ENCODE measurements at places on chromosomes 2 and 18. TPM values are rescaled to one million over a fixed set of nuclear protein-coding genes. Genes with fewer than 3 reads are reported as not detected.
A peak's percentile ranks its signal among the peaks of the same experiment; 100 is the strongest.

The CKAP2L gene
- total RNA-seq: 42.5 TPM

The CTDP1 gene
- total RNA-seq: 15.6 TPM

The ATP6V1B1 gene
- not detected for total RNA-seq

The SP5 gene
- total RNA-seq: 0.73 TPM

The SLC9A4 gene
- total RNA-seq: 0.12 TPM

The SERPINB2 gene
- total RNA-seq: 85.1 TPM

The AGXT gene
- not detected for total RNA-seq

The COQ10B gene
- total RNA-seq: 32.8 TPM

The BMP10 gene
- not detected for total RNA-seq

DNA sequence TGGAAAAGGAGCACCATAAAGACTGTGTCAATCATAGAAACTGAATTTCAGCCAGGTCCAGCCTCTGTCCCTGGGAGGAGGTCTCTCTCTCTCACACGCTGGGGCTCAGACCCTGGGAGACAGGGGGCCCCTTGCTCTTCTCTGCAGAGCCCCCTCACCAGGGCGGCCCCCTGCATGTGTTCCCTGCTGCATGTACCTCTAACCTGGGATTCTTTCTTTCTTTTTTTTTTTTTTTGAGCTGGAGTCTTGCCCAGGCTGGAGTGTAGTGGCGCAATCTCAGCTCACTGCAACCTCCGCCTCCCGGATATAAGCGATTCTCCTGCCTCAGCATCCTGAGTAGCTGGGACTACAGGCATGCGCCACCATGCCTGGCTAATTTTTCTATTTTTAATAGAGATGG lies 46.5 kb downstream of the TPO start:
- no peaks in the 10 kb centered on the region for H3K36me3 ChIP-seq
- H3K27ac ChIP-seq: no peak overlapping the region
- no peaks in the 10 kb centered on the region for H3K27me3 ChIP-seq
- H3K4me1 ChIP-seq: no peaks in the 10 kb centered on the region
- H3K4me3 ChIP-seq: no peak overlapping the region

- H3K27ac ChIP-seq: no peak overlapping the region
- no peaks in the 10 kb centered on the region for H3K36me3 ChIP-seq
- H3K4me1 ChIP-seq: no peaks in the 10 kb centered on the region
- no peaks in the 10 kb centered on the region for H3K27me3 ChIP-seq
These were observed 127.5 kb downstream of the DTNB start for GRCh38 chr2:25545899-25546298.

- no peaks in the 10 kb centered on the region for H3K27me3 ChIP-seq
- no peaks in the 10 kb centered on the region for H3K4me1 ChIP-seq
- H3K27ac ChIP-seq: no peak overlapping the region
- DNase-seq: no peak
These were observed 268.6 kb downstream of the CYRIA start for GRCh38 chr2:16396986-16397385.

GRCh38 chr2:241592126-241592845 lies 33.7 kb downstream of the BOK start:
- no peaks in the 10 kb centered on the region for H3K4me1 ChIP-seq
- H3K36me3 ChIP-seq: peaks cover 22% of the 10 kb centered on the region
- no peak for DNase-seq

GRCh38 chr2:69253611-69254301 lies 133.3 kb downstream of the GFPT1 start:
- H3K36me3 ChIP-seq: no peaks in the 10 kb centered on the region
- H3K4me1 ChIP-seq: no peaks in the 10 kb centered on the region
- no peak overlapping the region for H3K4me3 ChIP-seq
- no peak overlapping the region for H3K27ac ChIP-seq

- no peak for DNase-seq
- H3K4me1 ChIP-seq: no peaks in the 10 kb centered on the region
- H3K4me3 ChIP-seq: no peak overlapping the region
These were observed 159.4 kb downstream of the DYSF start for GRCh38 chr2:71612581-71613402.

GRCh38 chr2:31810200-31810917 lies 200.4 kb downstream of the MEMO1 start:
- no peaks in the 10 kb centered on the region for H3K36me3 ChIP-seq
- no peak overlapping the region for H3K4me3 ChIP-seq
- DNase-seq: no peak
- H3K27ac ChIP-seq: no peak overlapping the region

- H3K27me3 ChIP-seq: no peaks in the 10 kb centered on the region
- DNase-seq: no peak
- H3K27ac ChIP-seq: no peak overlapping the region
These were observed 65.8 kb downstream of the PARD3B start for GRCh38 chr2:204611017-204611631.

DNA sequence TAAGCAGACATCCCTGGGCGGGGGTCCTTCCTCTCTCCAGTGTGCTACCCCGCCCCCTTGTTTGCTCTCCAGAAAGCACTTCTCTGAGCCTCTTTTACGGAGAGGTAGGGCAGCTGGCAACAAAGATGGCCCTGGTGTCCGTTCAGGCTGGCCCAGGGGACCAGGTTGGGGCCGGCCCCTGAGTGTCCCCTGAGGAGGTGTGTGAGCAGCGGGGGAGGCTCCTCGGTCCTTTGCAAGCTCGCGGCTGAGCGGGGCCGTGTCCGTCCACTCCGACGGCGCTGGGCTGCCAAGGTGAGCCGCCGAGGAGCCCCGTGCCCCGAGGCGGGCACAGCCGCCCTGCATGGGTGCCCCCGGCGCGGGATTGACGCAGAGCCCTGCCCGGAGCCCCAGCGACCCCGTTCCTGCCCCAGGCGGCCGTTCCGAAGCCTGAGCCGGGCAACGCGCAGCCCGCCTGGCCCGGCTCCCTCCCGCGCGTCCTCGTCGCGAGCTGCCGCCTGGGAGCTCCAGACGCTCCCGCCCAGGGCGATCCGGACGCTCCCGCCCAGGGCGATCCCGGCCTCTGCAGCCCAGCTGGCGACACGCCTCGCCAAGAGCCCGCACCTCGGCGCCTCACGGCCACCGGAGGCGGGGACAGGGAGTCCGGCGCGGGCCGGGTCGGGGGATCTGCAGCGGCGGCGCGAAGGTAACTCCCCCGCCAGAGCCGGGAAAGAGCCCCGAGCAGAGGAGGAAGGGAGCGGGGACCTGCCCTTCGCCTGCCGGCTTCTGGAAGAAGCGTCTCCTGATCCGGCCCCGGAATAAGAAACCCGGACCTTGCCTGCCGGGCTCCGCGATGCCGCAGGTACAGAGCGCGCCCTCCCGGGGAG lies at the start of gene PROKR1:
Gene PROKR1, plus strand, starts transcription at position 569 of the 863 bp plus-strand sequence. CDS start 2,243 bp downstream, outside the sequence.
- no peak within 1 kb of the TSS for H3K27ac ChIP-seq
- DNase-seq: peak; percentile 5
- no peak within 1 kb of the TSS for H3K4me3 ChIP-seq
- H3K36me3 ChIP-seq: no peaks in the 10 kb centered on the region
- H3K4me1 ChIP-seq: no peaks in the 10 kb centered on the region

DNA sequence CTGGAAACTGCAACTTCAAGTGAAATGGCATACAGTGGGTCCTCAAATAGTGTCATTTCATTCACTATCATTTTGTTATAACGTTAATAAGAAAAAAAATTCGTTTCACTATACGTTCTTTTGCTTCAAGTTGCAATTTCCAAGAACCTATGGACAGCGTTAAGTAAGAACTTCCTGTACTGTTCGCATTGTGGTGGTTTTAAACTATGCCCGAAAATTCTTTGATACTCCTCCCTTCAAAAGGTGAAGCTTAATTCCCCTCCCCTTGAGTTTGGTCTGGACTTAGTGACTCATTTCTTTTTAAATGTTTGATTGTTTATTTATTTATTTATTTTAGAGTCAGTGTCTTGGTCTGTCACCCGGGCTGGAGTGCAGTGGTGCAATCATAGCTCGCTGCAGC lies 20.7 kb downstream of the GNLY start:
- peaks cover 25% of the 10 kb centered on the region for H3K27me3 ChIP-seq
- no peak overlapping the region for H3K27ac ChIP-seq
- no peak for DNase-seq
- H3K36me3 ChIP-seq: no peaks in the 10 kb centered on the region
- H3K4me1 ChIP-seq: peaks cover 11% of the 10 kb centered on the region

DNA sequence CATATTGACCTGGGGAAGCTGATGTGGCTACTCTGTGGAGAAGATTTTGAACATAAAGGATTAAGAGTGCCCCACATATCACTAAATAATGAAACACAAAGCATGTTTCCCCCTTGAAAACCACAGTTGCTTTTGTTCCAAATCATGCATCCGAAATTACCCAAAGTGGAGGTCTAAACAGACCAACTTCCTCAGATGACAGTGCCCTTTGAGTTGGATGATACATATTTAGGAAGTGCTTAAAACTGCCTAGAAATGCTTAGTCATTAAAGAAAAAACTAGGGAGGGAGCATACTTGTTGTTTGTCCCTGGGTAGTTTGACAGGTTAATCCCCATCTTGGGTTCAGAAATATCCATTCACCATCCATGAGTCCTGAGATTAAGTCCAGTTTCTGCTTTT lies 1070.3 kb downstream of the SUCLG1 start:
- no peaks in the 10 kb centered on the region for H3K27me3 ChIP-seq
- no peak overlapping the region for H3K27ac ChIP-seq
- no peak overlapping the region for H3K4me3 ChIP-seq

DNA sequence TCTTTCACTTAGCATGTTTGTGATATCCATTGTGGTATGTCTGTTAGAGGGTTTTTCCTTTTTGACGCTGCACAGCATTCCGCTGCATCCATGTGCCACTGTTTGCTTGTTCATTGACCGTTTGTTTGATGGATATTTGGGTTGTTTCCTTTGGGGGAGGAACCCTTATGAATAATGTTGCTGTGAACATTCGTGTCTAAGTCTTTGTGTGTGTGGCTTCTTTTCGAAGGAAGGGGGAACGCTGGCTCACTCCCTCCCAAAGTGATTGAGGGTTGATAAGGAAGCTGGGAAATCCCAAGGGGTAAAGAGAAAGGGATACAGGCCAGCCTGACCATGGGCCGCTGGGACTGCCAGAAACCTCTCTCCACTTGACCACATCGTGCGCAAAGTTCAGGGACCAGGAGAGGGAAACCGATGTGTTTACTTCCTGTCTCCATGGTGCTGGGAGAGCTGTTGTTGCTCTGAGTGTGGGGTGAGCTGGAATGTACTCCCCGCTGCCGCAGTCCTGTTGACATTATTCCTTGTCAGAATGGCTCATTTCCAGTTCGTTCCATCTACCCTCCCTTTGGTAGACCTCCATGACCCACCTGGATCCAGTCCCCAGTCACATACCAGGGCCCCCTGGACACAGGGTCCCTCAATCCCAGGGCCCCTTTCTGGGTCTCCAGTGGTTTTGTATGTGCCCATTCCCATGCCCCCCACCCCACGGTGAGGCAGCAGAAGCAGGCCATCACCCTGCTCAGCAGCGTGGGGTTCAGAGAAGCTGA lies 39.6 kb downstream of the HS1BP3 start:
- H3K36me3 ChIP-seq: peaks cover 11% of the 10 kb centered on the region
- no peaks in the 10 kb centered on the region for H3K27me3 ChIP-seq
- peak overlapping the region; percentile 62 for H3K27ac ChIP-seq
- peaks cover 43% of the 10 kb centered on the region for H3K4me1 ChIP-seq
- H3K4me3 ChIP-seq: no peak overlapping the region
- peak; percentile 81 for DNase-seq

- H3K27ac ChIP-seq: no peak overlapping the region
- H3K27me3 ChIP-seq: peaks cover 49% of the 10 kb centered on the region
- H3K36me3 ChIP-seq: no peaks in the 10 kb centered on the region
- H3K4me1 ChIP-seq: no peaks in the 10 kb centered on the region
These were observed 13.5 kb downstream of the ABCG8 start for GRCh38 chr2:43852196-43852730.

- no peak overlapping the region for H3K27ac ChIP-seq
- no peak for DNase-seq
- H3K27me3 ChIP-seq: no peaks in the 10 kb centered on the region
- peaks cover 21% of the 10 kb centered on the region for H3K4me1 ChIP-seq
- no peaks in the 10 kb centered on the region for H3K36me3 ChIP-seq
- no peak overlapping the region for H3K4me3 ChIP-seq
These were observed 13.4 kb upstream of the DLX2 start for GRCh38 chr2:172116107-172116506.

GRCh38 chr2:40658941-40659340 lies 207.1 kb upstream of the SLC8A1 start:
- H3K36me3 ChIP-seq: no peaks in the 10 kb centered on the region
- DNase-seq: no peak
- no peaks in the 10 kb centered on the region for H3K27me3 ChIP-seq
- H3K4me1 ChIP-seq: no peaks in the 10 kb centered on the region
- no peak overlapping the region for H3K27ac ChIP-seq

- peak overlapping the region; percentile 89 for H3K4me3 ChIP-seq
- peak overlapping the region; percentile 86 for H3K27ac ChIP-seq
- peaks cover 61% of the 10 kb centered on the region for H3K4me1 ChIP-seq
- no peak for DNase-seq
- H3K27me3 ChIP-seq: no peaks in the 10 kb centered on the region
These were observed 3.3 kb downstream of the DSC2 start for GRCh38 chr18:31098878-31099277.

- DNase-seq: no peak
- no peak overlapping the region for H3K4me3 ChIP-seq
- H3K27ac ChIP-seq: no peak overlapping the region
- peaks cover 6% of the 10 kb centered on the region for H3K4me1 ChIP-seq
- no peaks in the 10 kb centered on the region for H3K36me3 ChIP-seq
These were observed 188.6 kb downstream of the ARL4C start for GRCh38 chr2:234308073-234308812.

DNA sequence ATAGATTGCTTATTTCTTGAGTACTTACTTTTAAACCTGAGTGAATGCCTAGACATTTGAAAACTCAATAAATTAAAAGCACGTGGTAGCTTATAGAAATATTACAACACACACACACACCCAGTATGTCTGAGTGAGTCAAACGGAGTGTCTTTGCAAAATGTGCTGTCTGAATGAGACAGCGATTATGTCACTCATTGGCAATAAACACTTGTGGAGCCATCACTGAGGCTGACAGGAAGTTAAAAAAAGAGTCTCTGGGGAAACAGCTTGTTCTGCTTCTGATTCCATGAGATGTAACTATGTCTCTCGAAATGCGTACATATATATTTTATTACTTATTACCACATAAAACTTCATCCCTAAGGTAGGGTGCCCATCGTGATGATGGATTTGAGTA lies 22.3 kb upstream of the VPS4B start:
- no peaks in the 10 kb centered on the region for H3K27me3 ChIP-seq
- no peak for DNase-seq
- H3K4me1 ChIP-seq: no peaks in the 10 kb centered on the region

- H3K27me3 ChIP-seq: no peaks in the 10 kb centered on the region
- H3K27ac ChIP-seq: no peak overlapping the region
- no peak overlapping the region for H3K4me3 ChIP-seq
- H3K4me1 ChIP-seq: peaks cover 62% of the 10 kb centered on the region
These were observed 142.4 kb downstream of the THADA start for GRCh38 chr2:43453179-43454170.

GRCh38 chr2:38170733-38171132 lies 94.8 kb upstream of the CYP1B1 start:
- H3K4me3 ChIP-seq: no peak overlapping the region
- H3K27me3 ChIP-seq: no peaks in the 10 kb centered on the region

DNA sequence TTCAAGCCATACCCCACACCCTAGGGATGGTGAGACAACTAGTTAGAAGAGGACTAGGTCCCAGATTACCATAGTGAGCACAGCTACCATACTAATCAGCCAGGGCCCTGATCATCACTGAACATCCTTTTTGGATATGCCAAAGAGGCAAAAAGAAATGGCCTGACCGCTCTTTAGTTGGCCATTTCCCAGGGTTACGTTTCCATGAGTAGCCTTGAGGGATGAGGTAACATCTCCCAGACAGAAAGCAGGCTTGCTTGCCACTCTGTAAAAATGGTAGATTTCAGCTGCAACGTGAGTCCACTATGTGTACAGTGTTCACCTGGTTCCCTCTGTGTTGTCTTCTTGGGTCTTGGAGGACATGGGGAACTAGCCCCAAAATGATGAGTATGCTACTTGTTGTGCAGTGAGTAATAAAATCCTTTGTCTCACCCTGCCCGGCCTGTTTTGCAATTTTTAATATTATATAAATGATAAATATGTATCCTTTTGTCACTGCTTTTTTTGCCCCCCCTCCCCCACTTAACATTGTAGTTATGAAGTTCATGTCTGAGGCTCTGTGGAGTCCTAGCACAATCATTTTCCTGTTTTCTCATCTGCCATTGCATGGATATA lies 8.9 kb upstream of the GALM start:
- no peaks in the 10 kb centered on the region for H3K36me3 ChIP-seq
- H3K4me1 ChIP-seq: no peaks in the 10 kb centered on the region
- no peak for DNase-seq

All from Calu3 (cell line).